IPS DF 19.7 (cell line): ENCODE measurements at places on chromosomes 16 and 17.

DNA sequence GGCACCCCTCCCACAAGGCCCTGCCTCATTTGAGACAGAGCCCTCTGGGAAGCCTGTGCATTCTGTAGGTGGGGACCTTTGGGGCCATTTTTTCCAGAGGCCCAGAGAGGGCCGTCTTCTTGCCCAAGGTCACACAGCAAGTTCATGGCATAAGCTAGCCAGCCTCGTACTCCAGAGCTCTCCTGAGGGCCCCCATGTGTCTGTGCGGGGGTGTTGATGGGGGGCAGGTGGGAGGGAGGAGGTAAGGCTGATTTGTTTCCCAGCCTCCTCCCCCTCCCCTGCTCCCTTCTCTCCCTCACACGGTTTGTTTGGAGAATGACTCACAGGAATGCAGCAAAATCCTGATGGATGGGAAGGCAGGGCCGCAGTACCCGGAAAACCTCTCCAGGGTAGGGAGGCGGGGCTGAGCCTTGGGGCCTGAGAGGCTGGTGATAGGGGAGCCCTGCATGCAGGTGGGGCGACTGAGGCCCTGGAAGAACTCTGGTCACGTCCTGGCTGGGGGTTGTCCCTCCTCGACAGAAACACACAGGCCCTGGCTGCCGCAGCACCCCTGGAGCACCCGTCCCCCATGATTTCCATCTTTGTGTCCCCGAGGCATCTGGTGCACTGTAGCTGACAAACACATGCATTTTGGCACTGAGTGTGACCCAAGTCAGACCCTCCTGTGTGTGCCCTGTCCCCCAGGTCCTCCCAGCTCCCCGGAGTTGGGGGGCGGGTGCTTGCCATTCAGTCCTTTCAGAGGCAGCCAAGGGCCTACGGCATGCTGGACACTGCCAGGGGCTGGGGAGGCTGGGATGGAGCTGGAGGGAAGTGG is 29.7 kb downstream of the RAI1 start:
- DNase-seq: no peak

DNA sequence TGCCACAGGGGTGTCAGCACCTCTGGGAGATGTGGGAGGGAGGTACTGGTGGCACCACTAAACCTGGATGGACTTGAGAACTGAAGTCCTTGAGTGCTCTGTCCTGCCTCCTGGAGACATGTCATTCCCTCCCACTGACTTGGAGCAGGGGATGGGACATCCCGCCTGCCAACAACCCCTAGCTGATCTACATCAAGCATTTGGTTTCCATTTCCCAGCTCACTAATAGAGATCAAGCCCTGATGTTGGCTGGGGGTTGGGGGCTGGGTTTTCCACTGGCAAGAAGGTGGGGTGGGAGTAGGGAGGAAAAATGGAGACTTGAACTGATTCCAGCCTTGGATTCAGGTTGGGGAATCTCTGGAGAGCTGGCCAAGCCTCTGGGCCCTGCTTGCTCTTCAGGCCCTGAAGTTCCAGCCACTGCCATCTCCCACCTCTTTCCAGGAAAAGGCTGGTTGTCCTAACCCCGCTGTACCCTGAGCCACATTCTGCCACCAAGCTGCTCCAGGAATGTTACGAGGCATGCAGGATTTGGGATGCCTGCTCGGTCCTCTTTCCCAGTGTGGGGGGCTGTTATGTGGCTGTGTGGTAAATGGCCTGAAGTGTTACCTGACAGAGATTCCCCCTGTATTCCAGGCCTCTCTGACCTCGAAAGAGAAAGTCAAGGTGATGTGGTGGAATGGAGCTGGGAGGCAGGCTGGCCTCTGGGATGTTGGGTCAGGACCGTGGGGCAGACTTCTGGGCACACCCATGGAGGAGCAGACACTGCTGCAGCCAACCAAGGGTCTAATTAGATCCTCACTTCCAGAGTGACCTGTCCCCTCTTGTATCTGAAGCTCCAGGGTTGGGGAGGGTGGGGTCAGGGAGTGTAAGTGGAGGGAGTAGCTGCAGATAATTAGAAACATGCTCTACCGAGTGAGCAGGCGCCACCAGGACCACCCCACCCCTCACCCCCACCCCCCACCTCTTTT is 16.7 kb downstream of the IGFBP4 start:
- DNase-seq: no peak

DNA sequence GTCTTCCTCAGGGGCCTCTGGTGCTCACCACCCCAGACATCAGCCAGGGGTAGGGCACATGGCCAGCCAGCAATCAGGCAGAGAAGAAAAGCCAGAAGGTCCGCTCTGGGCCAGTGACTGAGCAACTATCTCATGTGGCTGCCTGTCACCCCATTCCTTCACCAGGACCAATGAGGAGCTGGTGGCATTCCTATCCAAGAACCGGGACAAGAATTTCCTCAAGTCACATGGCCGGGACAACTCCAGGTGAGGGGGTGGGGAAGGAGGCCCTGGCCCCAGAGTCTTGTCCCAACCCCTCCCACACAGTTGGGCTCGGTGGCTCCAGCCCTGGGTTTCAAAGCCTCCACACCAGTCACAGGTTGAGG is 9.4 kb downstream of the XYLT2 start:
- no peak for DNase-seq

DNA sequence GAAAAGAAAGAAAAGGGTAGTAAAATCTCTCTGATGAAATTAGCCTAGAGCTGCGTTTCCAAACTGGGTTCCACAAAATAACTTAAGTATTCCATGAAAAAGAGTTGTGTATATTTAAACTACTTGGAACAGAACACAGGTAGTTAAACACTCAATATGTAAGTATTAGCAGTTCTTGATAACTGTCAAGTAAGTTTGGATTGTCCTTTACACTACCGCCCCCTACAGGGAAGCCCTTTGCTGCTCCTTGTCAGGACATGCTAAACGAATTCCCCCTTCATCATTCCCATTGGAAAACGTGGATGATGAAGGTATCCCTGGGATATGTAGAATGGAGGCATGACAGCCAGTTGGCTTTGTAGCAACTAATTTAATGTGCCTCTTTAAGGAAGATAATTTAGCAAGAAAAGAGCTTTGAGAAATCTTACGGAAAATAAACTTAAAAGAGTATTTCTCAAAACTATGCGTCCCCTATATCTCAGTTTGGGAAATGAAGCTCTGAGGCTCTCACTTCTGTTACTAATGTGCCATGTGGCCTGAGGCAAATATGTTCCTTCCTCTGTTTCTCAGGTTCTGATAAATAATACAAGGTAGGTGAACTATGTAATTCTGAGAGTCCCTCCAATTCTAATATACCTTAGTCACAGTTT is 18.8 kb downstream of the NCBP3 start:
- DNase-seq: no peak

DNA sequence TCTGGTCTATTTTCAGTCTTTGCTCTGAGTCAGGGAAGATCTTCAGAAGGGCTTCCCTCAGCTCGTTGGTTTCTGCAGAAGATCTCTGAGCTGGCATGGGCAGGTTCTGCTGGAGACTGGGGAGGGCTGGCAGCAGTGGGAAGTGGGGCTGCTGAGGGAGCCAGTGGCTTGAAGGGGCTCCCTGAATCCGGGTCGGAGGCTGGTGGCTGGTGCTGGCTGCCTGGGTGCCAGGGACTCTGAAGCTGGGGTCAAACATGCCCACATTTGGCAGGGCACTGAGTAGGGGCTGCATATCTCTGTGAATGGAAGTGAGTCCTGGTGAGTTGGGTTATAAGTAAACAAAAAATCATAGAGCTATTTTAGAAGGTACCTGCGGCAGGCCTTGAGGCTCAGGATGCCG is 67.0 kb downstream of the N4BP1 start:
- DNase-seq: no peak

GRCh38 chr16:48907906-48908634 is 298.1 kb upstream of the N4BP1 start:
- DNase-seq: no peak

GRCh38 chr17:29909236-29910003 is 20.6 kb downstream of the SSH2 start:
- DNase-seq: no peak

- no peak for DNase-seq
Measured at GRCh38 chr17:35297666-35298065, 54.8 kb downstream of the SLFN5 start.

DNA sequence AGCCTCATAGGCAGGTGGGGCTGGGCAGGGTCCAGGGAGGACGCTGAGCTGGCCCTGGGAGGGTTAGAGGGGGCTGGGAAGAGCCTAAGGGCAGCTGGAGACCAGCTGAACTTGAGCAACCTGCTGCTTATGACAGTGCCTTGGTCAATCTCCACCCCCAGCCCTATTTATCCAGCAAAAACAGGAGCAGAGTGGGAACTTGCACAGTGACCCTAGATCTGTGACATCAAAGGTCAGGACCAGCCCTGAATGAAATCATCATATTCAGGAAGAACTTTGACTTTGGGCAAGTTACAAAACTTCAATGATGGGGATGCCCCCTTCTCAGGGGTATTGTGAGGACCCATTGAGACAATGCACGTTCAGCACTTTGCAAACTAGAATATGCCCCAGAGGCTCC is 9.4 kb downstream of the CD300LF start:
- DNase-seq: no peak

GRCh38 chr17:4209611-4210010 is 54.2 kb downstream of the ANKFY1 start:
- DNase-seq: no peak

- DNase-seq: no peak
Measured at GRCh38 chr17:15999974-16000827, 577 bp downstream of the TTC19 start.

DNA sequence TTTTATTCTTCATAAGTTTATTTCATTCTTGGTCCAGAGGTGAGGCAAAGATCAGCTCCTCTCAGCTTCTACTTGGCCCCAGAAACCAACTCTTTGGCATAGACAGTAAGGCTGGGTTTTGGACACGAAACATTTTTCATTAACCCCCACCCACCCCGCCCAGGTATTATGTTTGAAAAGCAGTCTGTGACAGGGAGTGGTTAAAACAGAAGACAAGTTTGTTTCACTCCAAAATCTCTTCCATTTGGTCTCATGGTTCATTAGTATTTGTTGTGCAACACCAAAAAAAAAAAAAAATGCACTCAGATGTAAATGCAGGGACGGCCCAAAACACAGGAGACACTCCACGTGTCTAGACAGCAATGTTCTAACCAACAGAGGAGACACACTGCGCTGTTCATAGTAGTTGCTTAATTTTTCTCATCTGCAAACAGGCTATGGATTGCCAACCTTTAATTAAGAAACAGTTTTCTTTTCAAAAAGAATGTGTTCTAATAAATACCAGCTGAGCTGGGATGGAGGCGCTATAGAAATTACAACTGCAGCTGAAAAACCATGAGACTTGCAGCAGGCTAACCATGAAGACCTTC is 39.8 kb upstream of the MMP2 start:
- DNase-seq: no peak

GRCh38 chr16:85177448-85177846 is 65.2 kb upstream of the CIBAR2 start:
- no peak for DNase-seq

DNA sequence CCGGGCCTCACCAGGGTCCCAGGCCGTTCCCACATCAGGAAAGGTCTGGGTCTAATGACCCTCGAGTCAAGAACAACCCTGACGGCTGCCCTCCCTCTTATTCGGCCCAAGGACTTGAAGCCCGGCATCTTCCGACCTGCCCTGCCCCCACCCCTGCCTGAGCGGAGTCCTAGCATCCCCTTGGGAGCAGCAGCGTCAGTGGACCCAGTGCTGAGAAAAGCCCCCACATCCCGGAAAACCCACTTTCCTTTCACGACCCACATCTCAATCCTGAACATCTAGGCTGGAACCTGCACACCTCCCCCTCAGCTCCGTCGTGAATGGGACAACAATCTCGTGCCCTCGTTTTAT is 769 bp downstream of the TMEM88 start:
- no peak for DNase-seq

DNA sequence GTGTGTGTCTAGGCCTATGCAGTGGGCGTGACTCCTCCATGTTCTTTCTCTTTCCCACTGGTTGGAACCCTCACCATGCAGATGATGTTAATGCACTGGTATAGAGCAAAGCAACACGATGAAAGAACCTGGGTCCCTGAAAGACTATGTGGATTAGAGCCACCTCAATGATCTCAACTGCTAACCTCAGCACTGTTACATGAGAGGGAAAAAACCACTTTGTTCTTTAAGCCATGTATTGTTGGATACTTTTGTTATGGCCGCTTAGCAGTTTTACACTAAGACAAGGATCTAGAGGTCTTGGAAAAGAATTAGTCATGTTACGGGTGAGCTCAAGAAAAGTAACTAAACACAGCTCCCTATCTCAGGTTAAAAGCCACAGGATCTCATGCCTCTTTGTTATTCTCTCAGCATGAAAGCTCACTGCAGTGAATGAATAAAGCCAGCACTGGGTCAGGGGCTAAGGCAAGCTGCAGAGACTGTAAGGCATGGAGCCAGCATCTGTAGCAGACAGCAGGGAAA is 56.6 kb upstream of the RBBP6 start:
- DNase-seq: peak; percentile 30

GRCh38 chr17:72778169-72779151 is 314.0 kb downstream of the SLC39A11 start:
- no peak for DNase-seq

DNA sequence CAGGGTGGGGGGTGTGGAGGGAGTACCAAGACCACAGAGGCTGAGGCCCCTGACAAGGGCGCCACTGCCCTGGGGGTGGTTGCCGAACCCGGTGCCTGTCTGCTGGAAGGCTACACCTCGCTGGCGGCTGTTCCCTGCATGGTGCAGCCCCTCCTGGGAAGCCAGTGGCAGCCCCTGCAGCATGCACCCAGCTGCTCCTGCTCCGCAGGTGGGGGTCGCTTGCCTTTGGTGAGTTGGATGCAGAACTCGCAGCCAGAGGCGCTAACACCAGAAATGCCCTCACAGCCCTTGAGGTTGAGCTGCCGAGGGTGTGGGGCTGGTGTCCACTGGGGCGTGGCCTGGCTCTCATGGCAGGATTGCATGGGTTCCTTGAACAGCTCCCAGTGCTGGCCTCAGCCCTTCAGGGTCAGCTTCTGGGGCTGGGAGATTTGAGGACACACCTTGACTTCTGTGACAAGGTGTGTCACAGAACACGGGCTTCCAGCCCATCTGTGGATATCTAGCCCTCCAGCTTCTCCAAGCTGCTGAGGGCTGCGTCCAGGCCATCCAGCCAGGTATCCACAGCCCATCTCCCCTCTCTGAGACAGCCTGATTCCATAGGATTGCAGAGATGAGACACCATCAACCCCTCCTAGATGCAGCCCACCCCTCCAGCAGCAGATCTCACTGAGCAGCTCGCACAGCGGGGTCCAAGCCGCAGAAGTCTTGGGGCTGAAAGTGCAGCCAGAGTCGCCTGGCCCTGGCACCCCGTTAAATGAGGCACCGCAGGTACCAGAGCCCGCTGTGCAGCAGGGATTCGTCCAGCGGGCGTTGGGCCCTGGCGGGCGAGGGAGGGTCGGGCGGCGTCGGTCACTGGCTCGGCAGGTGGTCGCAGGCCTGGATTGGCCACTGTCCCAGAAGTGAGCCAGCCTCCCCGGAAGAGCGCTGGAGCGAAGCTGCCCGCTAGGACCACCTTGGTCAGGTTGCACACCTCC is 586.3 kb downstream of the KCNJ18 start:
- no peak for DNase-seq

- no peak for DNase-seq
Measured at GRCh38 chr16:47966325-47966724, 189.5 kb downstream of the ABCC12 start.

- DNase-seq: peak; percentile 78
Measured at GRCh38 chr17:45371414-45372324, 54.8 kb upstream of the MAP3K14 start.

GRCh38 chr17:65925606-65926307 is 266.2 kb downstream of the CEP112 start:
- no peak for DNase-seq

GRCh38 chr17:67995570-67996263 is 552 bp downstream of the C17orf58 start:
- no peak for DNase-seq

- no peak for DNase-seq
Measured at GRCh38 chr17:8799570-8800212, 526 bp upstream of the MFSD6L start.
